Stimulated activated CD4-positive, alpha-beta T cell treated with anti-CD3 and anti-CD28 coated beads, Interleukin-4, amount 100 ng/mL, for 1 hour (primary cell): ENCODE measurements at places on chromosomes 11 and 22.

DNA sequence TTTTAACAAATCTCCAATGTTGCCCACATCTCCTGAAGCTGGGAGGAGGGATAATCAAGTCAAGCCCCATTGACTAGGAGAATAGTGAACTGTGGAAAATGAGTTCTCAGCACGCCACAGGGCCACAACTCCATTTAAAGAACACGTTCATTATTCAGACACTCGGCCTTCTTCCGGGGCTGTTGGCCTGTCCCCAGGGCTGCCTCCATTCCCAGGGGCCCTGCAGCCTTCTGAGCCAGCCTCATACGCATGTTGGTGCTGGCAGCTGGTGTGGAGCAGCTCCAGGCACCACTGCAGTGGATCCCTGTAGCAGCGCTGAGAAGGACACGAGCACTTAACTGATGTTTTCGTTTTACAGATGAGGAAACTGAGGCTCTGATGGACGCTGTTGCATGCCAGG, 87.5 kb upstream of the RCN1 start:
- DNase-seq: no peak

DNA sequence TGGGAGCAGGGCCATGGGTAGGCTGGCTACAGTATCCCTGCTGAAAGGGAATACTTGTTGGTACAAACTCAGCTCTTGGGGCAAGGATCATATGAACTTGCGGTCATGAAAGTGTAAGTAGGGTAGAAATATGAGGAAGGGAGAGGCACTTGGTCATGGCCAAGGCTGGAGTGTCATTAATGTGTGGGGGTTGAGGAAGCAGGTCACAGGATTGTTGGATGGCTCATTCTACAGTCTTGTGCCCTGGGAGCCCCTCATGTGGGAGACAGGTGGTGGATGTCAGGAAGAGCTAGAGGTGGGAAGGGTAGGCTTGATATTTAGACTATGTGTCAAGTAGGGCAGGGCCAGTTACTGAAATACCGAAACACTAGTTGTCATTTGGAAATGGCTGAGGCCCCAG, 95.5 kb downstream of the RRM1 start:
- DNase-seq: no peak

- DNase-seq: no peak
These were observed 85.5 kb downstream of the KCNQ1 start for GRCh38 chr11:2530131-2530854.

DNA sequence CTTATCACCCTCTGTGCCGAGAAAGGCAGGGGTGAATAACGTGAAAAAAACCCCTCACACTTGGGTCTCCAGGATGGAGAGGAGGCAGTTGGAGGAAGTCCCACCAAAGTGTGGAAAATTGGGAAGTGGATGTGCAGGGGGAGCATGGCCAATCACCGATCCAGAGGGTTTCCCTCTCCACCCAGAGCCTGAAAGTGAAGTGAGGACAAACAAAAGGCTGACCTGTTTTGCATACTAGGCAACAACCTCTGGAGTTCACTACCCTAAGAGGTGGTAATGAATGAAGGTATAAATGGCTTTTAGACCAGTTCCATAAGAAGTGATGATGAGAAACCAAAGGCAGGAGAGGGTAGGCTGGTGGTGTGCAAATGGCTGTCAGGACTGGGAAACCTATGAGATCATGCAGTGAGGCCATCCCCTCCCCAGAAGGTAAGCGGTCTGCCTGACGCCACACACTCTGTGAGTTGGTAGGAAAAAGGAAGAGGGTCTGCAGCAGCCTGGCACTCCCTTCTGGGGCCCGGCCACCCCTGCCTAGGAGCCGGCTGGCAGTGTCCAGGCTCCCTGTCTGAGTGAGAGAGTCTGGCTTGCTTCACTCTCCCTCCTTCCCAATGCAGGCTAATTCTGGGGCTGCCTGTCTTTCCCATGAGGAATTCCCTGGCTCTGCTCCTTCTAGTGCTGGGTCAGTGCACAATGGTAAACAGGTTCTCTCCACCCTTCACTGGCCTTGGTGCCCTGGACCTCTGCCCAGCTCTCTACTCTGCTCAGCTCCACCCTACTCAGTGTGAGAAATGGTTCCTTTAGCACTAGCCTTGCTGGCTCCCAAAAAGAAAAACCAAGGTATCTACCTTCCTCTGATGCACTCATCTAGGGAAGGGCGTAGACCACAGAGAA, 15.6 kb downstream of the TBC1D10A start:
- no peak for DNase-seq
